ENCODE measurements at places on chromosomes 13 and 19. TPM values are rescaled to one million over a fixed set of nuclear protein-coding genes. Genes with fewer than 3 reads are reported as not detected.

Gene METTL21C
- not detected for total RNA-seq

Gene TNFRSF19
- total RNA-seq, result 13.1 TPM

Gene LIG1
- total RNA-seq, result 25.2 TPM

Gene POU4F1
- total RNA-seq, result 0.08 TPM

Gene SRRM5
- 0.12 TPM for total RNA-seq

Gene MEF2B
- 1.4 TPM for total RNA-seq

DNA sequence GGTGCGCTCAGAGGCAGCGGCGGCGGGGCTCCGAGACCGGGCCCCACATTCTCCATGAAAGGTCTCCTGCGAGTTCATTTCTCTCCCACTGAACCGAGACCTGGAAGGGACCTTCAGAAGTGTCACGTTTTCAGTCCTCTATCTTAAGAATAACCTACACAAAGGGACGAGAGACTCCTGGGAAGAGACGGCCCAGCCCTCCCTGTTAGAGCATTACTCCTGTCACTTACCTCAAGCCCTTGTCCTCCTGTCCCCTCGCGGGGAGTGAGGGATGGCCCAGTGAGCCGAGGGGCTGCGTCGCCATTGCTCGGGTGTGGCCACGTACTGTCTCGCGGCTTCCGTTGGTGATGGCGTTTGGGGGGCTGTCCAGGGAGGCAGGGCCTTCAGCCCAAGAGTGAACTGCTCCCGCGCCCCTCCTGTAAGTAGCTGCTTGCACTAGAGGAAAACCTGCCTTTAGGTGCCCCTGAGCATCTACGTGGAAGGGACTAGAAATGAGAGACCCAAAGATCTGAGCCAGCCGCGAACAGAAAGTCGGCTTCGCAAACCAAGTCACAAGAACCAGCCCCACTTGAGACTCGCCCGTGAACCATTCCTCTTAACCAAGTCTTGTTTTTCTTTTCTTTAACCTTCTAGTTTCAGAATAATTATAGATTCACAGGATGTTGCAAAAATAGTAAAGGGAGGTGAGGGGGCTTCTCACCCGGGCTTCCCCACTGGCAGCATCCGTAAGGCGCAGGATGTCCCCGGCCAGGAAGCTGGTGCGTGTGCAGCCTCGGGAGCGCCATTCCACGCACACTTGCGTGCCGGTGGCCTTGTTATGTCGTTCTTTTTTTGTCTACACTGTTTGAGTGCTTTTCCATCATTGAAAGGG is 21.1 kb upstream of the NDUFS7 start:
- no peak for ATAC-seq

DNA sequence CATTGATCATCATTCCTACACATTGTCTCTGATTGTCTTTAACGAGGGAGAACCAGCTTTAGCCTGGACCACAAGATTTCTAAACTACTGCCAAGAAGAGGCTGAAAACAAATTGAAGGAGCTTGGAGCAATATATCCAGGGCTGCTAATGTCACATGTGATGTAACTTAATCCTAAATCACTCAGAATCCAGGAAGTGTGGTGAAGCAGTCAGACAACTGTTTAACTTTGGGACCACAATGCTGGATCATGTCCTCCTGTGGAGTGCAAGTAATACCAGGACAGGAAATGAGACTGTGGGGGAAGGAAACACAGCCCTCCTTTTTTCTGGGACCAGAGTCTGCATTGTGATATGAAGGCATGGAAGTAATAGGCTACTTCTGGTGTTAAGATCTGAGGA is 430.2 kb downstream of the KCTD12 start:
- ATAC-seq, result no peak

- no peak for ATAC-seq
Observed at GRCh38 chr13:22561581-22561980, 619.2 kb upstream of the SGCG start.

DNA sequence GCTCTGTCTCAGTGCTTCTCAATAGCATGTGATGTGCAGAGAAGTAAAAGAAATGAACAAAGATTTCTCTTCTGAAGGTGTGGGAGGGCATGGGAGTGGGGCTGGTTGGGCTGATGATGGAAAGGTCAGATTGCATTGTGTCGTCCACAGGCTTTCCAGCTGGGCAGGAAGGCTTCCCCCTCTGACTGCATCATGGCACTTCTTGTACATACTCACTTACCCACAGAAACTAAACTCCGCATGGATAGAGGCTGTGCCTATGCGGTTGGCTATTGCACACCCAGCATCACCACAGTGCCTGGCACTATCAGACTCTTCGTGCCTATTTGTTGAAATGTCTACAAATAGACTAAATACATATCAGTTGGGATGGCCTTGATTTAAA is 24.4 kb upstream of the TNFSF11 start:
- no peak for ATAC-seq

DNA sequence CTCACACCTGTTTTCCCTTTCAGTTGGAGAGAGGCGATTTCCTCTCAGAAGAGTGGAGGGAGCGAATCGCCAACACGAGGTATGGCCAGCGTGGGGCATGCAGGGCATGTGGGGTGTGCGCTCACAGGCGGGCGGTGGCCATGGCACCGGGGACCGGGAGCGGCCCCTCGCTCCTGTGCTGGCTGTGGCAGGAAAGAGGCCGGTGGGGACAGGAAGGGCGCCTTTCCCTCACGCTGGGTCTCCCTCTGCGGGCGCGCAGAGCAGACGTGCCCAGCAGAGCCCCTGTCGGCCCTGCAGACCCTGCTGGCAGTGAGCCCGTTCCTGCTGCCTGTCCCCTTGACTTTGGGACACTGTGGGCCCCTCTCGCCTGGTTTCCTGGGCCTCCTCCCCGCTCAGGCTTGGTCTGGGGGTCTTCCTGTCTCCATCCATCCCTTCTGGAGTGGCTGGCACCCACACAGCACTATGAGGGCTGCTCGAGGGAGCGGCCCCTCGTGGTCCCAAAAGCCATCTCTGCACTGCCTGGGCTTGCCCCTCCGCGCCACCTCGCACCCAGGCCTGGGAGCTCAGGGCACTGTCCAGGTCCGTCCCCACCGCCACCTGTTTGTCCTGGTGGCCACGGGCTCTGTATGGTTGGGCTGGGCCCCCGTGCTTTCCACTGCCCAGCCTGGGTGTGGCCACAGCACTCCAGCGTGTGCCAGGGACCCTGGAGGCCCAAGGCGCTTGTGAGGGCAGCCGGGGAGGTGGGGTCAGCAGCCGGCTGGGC is 36.1 kb downstream of the PLEKHJ1 start:
- ATAC-seq, result no peak

DNA sequence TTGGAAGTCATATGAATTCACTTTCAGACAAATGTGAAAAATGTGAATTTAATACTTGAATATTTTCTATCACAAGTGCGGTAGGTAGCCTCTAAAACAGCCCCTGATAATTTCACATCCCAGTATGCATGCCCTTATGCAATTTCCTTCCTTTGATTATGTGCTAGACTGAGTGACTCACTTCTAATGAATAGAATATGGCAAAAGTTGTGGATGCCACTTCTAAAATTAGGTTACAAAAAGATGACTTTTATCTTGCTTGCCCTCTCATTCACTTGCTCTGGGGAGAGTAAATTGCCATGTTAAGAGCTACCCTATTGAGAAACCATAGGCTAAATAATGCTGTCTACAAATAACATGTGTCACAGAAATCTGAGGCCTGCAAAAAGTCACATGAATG is 402.5 kb upstream of the PCDH9 start:
- ATAC-seq, result no peak

DNA sequence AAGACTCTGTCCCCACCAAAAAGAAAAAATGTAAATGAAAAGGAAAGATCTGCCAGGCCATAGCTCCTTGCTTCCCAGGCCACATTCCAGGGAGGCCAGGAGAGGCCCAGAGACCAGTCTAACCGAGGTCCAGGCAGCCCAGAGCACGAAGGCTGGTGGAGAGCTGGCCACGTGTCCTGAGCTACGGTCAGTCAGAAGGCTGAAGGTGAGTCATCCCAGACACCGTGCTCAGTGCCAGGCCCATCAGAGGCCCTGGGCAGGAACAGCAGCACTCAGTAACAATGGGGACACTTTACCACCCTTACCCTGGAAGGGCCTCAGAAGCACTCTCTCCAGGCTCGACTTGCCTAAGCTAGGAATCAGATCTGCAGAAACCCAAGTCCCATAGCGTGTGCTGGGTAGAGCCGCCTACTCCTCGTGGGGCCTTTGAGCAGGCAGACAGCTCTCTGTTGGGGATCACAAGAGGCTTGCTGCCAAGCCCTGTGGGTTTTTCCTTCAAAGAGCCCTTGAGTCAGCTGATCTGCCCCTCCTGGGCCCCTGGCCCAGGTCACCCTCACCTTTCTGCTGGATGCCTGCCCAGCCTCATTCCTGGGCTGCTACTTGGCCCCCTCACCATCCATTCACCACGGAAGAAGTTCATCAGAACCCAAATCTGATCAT is 11.6 kb upstream of the DNMT1 start:
- peak; percentile 56 for ATAC-seq

DNA sequence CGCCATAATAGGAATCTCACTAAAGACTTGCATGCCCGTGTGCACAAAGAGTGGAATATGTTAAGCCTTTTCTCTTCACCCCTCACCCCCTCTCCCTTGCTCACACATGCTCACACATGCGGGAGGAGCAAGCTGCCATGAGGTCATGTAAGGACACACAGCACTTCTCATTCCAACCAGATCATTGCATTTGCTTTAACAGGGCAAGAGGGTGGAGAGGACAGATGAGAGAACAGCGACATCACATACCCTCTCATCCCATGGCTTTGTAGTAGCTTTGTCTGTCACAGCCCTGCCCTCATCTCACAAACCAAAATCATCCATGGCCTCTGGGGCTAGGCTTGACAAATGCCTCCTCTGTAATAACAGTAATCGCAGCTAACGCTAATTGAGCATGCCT is 145.6 kb upstream of the FRY start:
- no peak for ATAC-seq

DNA sequence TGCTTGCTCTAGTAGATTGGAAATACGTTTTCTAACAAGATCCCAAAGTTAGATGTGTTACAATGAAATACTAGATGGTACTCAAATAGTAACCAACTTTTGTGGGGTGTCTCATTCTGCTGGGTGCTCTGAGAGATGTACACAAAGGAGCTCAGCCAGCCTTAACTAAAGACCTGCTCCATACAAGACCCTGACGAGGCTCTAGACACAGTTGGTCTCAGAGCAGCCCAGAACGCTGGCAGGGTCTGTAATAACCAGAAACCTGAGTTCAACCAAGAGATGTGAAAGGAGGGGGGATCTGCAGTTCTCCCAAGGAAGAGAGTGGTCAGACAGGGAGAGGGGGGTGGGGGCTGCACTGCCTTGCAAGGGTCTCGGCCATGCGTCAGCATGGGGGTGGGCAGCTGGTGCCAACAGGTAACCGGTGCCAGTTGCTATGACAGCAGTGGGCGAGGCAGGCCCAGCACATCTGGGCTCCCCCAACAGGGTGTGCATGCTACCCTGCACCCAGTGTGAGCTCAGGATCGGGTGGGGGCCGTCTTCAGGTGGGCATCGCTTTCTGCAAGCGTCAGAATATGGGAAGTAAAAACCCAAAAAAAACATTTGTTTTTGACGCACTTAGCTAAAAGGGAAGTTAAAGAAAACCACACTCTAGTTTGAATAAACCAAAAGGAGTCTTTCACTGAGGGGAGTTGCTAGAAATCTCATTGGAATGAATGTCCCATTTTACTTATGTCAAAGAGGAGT is 68.0 kb upstream of the GPR183 start:
- peak; percentile 78 for ATAC-seq

Measured in esophagus mucosa (tissue), 1 donor.